ENCODE measurements at places on chromosomes 11 and 22.

- no peak for DNase-seq
These were observed 97.2 kb upstream of the SHANK2 start for GRCh38 chr11:71349627-71350026.

DNA sequence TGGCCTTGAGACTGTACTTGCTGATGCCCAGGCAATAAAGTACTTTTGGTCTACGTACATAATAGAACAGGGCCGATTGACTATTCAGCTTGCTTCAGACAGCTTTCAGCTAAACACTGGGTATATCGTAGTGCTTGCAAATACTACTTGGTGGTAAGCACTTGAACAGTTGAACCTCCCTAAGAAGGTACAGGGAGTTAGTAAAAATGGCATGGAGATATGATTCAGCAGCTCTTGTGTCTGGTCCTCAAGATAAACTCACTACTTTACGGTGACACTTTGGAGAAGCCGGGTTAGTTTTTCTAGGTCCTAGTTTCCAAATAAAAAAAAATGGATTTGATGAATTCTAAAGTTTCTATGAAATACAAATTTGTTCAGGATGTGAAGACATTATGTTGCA, 7.3 kb downstream of the CCDC117 start:
- DNase-seq: no peak

DNA sequence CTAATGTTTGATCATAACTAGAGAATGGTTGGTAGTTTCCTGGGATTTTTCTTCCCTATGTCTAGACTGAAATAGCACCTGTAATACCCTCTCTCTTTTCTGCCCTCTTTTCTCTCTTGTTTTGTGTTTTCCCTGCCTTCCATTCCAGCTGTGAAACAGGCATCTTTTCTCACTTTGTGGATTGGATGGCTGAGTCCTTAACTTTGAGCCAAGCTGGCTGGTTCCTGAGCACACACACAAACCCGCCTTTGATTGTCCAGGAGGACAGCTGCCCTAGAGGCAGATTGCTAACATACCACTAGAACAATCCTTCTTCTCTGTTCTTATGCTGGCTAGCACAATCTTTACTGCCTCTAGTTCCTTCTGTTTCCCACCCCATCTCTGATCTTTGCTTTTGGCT, 17.7 kb downstream of the CTNND1 start:
- DNase-seq: no peak

DNA sequence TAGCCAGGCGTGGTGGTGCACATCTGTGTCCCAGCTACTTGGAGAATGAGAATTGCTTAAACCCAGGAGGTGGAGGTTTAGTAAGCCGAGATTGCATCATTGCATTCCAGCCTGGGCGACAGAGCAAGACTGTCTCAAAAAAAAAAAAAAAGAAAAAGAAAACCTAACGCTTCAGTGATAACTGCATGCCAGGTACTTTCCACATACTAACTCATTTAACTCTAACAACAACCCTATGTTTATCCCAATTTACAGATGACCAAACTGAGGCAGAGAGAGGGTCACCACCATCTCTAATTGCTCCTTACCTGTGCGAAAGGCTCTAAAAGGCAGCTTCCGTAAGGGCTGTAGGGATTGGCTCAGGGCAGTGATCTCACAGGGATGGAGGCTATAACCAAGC, 11.6 kb downstream of the PISD start:
- peak; percentile 84 for DNase-seq

DNA sequence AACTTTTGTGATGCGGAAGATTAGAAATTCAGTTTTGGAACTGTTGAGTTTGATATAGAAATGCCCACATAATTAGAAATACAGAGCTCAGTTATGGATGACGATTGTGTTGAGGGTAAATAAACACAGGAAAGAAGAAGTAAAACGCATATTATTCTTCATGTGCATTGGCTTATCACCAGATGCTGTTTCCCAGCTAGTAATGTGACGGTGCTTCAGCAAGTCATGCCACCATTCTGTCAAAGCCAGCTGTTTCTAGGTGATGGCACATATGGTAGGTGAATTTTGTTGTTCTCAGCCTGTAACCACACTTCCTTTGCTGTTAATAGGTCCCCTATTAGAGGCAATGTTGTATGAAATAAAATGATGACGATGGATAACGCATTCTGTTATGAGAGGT, 68.9 kb downstream of the C11orf65 start:
- DNase-seq: no peak

GRCh38 chr22:42931421-42932196, 74.5 kb upstream of the ARFGAP3 start:
- DNase-seq: no peak

GRCh38 chr22:40122792-40123191, 54.9 kb upstream of the TNRC6B start:
- no peak for DNase-seq
